Esophagus squamous epithelium (tissue), 5 donors: ENCODE measurements at places on chromosomes 7 and 10. TPM values are rescaled to one million over a fixed set of nuclear protein-coding genes. Genes with fewer than 3 reads are reported as not detected.

- H3K27me3 ChIP-seq, result peaks cover 6% of the 10 kb centered on the region
- H3K27ac ChIP-seq, result no peak overlapping the region
- H3K4me1 ChIP-seq, result peaks cover 7% of the 10 kb centered on the region
- no peak overlapping the region for H3K4me3 ChIP-seq
- DNase-seq, result no peak
These were observed 49.2 kb downstream of the ADRA2A start for GRCh38 chr10:111126077-111126476.

GRCh38 chr7:143913945-143914615 is 12.1 kb upstream of the TCAF1 start:
- H3K27ac ChIP-seq, result no peak overlapping the region
- no peaks in the 10 kb centered on the region for H3K36me3 ChIP-seq
- no peak for DNase-seq
- H3K4me3 ChIP-seq, result no peak overlapping the region

- no peaks in the 10 kb centered on the region for H3K27me3 ChIP-seq
- DNase-seq, result no peak
- no peak overlapping the region for H3K4me3 ChIP-seq
- H3K4me1 ChIP-seq, result no peaks in the 10 kb centered on the region
These were observed 1071.1 kb downstream of the XPNPEP1 start for GRCh38 chr10:108852211-108852610.

DNA sequence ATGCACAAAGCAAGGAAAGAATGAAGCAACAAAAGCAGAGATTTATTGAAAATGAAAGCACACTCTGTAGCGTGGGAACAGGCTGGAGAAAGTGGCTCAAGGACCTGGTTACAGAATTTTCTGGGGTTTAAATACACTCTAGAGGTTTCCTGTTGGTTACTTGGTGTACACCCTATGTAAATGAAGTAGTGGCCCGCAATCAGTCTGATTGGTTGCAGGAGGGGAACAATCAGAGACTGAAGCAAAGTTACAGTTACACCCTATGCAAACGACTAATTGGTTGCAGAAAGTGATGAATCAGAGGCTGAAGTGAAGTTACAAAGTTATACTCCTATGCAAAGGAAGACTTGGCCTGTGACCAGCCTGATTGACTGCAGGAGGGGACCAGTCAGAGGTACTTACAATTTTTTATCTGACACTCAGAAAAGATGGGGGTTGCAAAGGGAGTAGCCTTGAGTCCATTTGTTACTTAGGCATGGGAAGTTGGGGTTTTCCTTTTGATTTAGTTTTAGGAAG is 3.6 kb upstream of the MTPN start:
- H3K27me3 ChIP-seq, result no peaks in the 10 kb centered on the region
- peaks cover 6% of the 10 kb centered on the region for H3K4me1 ChIP-seq
- DNase-seq, result peak; percentile 14
- H3K4me3 ChIP-seq, result peak overlapping the region; percentile 6

DNA sequence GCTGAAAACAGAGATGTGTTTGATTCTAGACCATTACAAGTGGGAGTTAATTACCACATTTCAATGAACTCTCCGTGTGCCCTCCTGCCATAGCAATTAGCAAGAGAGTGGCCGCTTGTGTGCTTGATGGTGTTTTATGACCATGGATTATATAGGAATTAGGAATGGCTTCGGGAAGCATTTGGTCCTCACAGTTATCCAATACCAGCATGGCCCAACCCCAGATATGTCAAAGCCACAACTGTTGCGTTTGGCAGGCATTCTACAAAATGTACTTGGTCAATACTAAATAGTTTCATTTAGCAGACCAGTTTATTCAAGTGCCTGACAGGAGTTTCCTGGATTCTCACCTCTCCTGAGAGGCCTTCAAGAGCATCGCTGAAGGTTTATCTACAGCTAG is 509.0 kb upstream of the GALNT17 start:
- no peak overlapping the region for H3K4me3 ChIP-seq
- no peak overlapping the region for H3K27ac ChIP-seq
- no peak for DNase-seq
- H3K4me1 ChIP-seq, result peaks cover 30% of the 10 kb centered on the region

DNA sequence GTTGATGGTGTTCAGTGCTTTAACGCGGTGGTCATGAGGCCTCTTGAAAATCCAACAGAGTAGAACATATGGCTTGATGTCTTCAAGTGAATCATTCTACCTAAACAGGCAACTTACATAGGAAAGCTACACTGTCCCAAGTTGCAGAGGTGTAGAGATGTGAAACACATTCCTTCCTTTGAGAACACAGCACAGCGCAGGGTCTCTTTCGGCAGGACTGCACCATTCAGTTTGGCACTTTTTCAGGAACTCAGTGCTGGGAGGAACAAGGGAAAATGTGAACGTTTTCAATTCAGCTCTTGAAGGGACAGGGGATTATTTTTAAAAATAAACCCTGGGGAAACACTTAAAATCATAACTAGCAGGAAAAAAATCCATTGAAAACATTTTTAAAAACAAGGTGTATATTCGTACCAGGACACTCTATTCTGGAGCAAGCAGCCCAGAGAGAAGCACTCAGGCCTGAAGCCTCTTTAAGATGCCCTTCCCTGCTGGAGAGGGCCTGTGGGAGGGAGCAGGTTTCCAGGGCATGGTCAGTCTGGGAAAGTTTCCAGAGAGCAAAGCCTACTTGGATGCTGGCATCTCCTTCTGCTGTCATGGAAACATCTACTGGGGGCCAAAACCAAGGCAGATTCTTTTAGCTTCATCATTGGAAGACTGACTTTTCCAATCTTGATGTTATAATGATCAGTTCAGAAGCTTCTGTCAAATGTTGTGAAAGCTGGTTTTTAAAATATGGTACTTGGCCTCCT is 60.4 kb upstream of the NPVF start:
- no peak overlapping the region for H3K4me3 ChIP-seq
- no peaks in the 10 kb centered on the region for H3K27me3 ChIP-seq
- no peaks in the 10 kb centered on the region for H3K36me3 ChIP-seq
- H3K4me1 ChIP-seq, result no peaks in the 10 kb centered on the region
- DNase-seq, result no peak

SPDYE11 gene
- total RNA-seq, result not detected

DNA sequence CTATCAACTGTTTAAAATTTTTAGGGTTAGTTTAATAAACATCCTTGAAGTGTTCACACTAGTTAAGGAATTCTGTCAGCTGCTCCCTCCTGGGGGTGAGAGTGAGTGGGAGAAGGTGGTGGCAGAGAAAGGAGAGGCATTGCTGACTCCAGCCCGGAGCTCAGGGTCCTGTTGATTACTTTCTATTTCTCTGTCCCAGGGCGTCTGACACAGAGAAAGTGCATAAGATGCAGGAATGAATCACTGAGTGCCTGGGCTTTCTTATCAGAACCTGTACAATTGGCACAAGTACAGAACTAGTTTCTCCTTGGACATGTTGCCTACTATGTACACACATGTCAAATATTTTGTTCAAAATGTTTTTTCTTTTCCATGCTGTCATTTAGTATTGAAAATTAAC is 410.8 kb upstream of the COBL start:
- no peak overlapping the region for H3K4me3 ChIP-seq
- no peaks in the 10 kb centered on the region for H3K4me1 ChIP-seq
- H3K27ac ChIP-seq, result no peak overlapping the region
- H3K36me3 ChIP-seq, result no peaks in the 10 kb centered on the region
- H3K27me3 ChIP-seq, result no peaks in the 10 kb centered on the region

LYZL1 gene
- total RNA-seq, result not detected

- peaks cover 19% of the 10 kb centered on the region for H3K36me3 ChIP-seq
- H3K27ac ChIP-seq, result no peak overlapping the region
- H3K27me3 ChIP-seq, result no peaks in the 10 kb centered on the region
These were observed 56.6 kb downstream of the AHR start for GRCh38 chr7:17355050-17355449.

DNA sequence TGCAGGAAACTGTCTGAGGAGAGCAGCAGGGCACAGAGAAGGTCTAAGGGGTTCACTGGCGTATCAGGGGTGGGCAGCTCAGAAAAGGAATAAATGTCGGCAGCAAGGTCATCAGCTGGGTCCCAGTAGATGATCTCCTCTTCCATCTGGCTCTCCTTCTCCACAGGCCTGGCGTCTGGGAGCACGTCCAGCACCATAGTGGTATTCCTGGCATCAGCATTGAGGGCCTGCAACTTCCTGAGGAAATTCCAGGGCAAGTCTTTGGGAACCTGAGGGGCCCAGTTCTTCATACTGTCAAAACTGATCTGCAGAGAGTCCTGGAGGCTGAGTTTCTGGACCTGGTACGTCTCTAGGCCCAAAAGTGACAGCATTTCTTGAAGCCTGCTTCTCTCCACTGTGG is 9.6 kb upstream of the MRPS24 start:
- no peak overlapping the region for H3K4me3 ChIP-seq
- peaks cover under 1% of the 10 kb centered on the region for H3K4me1 ChIP-seq

EBLN1 gene
- not detected for total RNA-seq

ZNF775 gene
- 2.1 TPM for total RNA-seq

KIF20B gene
- total RNA-seq, result 4.2 TPM
